Activated CD4-positive, alpha-beta T cell treated with anti-CD3 and anti-CD28 coated beads, Interleukin-2, amount 50 U/mL, for 16 hours (primary cell): ENCODE measurements at places on chromosomes 1 and 21.

DNA sequence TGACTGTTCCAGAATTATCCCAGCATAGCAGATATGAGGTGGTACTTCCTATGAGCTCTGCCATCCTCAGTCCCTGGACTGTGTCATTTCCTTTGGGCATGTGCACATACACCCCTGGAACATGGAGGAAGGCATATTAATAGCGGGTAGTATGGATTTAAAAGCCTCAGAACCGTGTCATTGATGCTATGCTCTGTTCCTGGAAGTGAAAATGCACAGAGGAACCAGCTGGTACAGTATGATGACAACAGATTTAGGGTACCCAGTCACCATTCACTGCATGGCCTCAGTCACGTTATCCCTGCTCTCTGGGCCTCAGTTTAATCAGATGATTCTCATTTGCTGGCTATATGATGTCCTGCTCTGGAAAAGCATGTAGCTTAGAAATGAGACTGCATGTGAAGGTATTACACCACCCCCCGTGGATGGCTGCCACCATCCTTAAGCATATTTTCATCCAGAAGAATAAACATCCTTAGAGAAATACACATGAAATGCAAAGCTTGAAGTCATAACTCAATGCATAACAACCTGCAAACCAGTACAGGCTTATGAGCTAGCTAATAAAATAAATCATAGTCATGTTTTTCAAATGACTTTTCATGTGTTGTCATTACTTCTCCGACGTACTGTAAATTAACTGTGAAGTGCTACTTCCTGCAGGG lies 37.8 kb downstream of the SETD4 start:
- DNase-seq: no peak

DNA sequence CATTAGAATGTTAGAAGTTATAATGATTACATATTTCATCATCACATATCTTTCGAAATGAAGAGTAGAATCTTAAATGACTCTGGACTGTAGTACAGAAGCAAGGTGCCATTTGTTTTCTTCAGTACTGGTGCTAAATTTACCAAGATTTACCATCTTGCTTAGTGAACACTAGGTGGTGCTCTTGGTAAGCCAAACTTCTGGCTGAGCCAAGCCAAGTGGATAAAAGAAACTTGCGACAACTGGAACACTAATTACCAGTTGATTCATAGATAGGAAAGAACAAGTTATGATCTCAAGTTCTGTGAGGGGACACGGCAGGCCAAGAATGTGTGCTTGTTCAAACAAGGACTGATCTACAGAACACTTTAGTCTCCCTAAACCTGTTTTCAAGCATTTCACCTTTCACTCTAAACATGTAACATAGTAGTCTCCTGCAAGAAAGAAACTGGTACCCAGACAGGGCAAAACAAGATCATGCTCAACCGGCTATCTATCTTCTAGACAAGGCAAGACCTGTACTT lies 19.8 kb downstream of the SPRTN start:
- DNase-seq: peak; percentile 66

- DNase-seq: peak; percentile 92
Measured at GRCh38 chr1:29202584-29203340, 21.1 kb upstream of the SRSF4 start.

GRCh38 chr21:17050156-17050555 lies 462.7 kb upstream of the CXADR start:
- DNase-seq: no peak

DNA sequence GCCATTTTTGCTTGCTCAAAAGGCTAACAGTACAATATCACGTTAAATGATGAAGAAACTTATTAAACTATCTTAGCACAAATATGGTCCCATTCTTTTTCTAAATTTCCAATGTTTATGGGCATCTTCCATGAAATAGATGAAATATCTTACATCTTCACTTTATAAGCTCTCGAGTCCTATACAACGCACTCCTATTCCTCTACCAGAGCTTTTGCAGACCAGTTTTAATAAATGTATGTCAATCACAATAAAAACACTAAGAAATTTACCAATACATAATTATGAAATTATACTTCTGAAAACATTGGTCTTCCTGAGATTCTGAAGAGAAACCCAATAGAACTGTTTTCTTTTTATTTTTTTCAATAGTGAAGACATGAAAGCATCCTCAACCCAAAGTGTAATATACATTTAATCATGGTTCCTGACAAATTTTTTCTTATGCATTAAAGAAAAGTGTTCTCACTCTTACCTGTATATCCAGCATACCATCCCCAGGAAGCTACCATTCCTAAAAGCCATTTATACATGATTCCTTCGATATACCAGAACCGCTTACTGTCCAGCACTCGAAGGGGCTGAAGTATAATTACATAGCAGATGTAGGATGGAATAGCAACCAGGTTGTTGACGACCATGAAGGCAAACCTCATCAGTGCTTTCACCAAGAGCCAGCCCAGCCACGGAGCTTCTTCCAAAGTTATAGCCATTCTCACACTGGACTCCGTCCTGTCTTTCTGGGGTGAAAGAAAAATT lies 1.8 kb downstream of the LPGAT1 start:
- DNase-seq: no peak

DNA sequence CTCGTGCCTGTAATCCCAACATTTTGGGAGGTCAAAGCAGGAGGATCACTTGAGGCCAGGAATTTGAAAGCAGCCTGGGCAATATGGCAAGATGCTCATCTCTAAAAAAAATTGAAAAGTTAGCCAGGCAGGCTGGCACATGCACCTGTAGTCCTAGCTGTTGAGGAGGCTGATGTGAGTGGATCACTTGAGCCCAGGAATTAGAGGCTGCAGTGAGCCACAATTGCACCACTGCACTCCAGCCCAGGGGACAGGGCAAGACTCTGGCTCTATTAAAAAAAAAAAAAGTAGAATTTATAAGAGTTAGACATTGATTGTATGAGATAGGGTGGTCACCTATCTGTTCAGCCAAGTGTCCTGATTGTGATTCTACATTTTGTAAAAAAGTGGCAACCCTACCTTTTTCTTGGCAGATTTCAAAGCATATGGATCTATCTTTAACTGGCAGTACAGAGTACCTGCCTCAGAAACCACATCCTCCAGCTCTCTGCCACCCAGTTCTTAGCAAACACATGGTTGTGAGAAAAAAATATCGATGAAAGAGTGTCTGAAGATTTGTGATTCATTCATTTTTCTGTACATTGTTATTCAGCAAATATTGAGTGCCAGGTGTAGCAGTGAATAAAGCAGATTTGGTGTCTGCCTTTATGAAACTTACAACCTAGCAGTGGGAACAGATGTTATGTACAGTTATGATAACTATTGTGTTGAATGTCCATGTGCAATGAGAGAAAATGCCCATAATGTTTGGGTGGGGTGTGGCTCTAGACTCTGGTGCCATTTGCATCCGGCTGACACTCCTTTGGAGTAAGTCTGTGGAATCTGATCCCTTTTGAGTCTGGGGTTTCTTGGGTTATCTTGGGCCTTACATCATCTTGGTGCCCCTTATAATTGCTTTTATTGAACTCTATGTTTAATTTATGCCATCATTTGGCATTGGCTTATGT lies 82.5 kb downstream of the ST3GAL3 start:
- DNase-seq: peak; percentile 5

DNA sequence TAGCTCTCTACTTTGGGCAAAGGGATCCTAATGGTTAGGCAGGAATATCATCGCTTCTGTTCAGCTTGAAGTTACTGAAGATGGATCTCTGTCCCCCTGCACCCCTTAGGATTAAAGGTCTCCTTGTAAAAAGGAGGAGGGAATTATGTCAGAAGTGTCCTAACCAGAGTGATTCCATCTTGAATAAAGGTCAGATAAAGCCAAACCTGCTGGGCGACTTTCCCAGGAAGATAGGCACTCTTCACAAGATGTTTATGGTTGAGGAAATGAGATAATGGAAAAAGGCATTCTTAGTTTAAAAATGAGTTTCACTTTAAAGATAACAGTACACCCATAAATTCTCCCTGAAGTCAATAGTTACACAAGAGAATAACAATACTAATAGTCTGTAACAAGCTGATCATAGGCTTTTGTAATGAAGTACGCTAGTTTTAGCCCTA lies 1.7 kb upstream of the NENF start:
- no peak for DNase-seq

GRCh38 chr1:72281637-72282270 lies 585 bp downstream of the NEGR1 start:
- peak; percentile 5 for DNase-seq

DNA sequence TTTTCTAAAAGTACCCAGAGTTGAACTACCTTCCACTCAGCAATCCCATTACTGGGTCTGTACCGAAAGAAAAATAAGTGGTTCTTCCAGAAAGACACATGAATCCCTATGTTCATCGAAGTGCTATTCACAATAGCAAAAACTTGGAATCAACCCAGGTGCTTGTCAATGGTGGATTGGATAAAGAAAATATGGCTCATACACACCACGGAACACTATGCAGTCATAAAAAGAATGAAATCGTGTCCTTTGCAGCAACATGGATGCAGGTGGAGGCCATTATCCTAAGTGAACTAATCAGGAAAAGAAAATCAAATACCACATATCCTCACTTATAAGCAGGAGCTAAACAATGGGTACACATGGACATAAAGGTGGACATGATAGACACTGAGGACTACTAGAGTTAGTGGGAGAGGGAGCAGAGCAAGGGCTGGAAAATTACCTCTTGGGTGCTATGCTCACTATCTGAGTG lies 32.9 kb upstream of the JUN start:
- no peak for DNase-seq

- peak; percentile 34 for DNase-seq
Measured at GRCh38 chr1:67053535-67053784, 488 bp downstream of the SLC35D1 start.

DNA sequence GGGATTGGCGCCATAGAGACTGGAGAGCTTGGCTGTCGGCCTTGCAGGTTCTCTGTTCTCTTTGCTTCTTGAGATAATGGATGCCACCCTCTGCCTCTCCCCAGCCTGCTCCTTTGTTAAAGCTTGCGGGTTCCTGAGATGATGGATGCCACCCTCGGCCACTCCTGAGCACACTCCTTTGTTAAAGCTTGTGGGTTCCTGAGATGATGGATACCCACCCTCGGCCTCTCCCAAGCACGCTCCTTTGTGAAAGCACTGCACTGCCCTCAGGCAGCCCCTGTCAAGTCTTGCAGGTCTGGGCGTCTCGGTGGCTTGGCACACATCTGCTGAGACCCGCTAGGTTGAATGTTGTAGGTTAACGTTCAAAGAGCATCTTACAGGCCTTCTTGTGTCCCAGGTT lies 76.5 kb downstream of the SCCPDH start:
- no peak for DNase-seq

GRCh38 chr21:41802684-41803083 lies 35.8 kb upstream of the RIPK4 start:
- DNase-seq: no peak

DNA sequence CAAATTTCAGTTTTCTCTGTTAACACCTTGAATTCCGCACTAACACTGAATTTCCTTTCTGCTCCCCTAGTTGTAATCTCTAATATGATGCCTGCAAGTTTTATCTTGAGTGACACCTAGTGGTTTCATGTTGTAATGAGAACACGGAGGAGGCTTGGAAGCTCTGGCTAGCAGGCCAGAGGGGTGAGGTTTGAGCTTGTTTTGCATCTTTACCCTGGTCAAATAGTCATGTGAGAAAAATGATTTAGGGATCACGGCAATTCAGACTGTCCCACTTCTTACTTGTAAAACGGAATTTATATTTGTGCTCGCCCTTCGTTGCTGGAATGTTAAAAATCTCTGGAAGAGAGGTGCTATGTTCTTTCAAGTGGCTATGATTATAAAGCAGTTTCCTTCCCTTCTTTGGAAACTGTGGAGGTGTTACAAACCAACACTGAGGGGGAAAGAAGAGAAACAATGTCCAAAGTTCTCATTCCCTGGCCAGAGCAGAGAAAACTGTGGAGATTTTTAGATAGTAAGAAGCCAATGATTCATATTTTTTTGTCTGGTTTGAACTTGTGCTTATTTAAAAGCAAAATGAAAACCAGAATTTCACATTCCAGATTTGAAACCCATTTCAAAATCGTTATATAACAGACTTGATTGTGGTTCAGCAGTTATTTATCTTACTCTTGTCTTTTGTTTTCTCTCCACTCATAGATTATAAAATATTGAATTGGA lies 5.3 kb upstream of the MROH9 start:
- DNase-seq: peak; percentile 53

GRCh38 chr1:213568929-213569815 lies 418.6 kb upstream of the PROX1 start:
- DNase-seq: no peak

GRCh38 chr1:17409391-17409811 lies 30.1 kb downstream of the RCC2 start:
- no peak for DNase-seq

- peak; percentile 46 for DNase-seq
Measured at GRCh38 chr1:186082235-186082937, 292.7 kb downstream of the TPR start.

DNA sequence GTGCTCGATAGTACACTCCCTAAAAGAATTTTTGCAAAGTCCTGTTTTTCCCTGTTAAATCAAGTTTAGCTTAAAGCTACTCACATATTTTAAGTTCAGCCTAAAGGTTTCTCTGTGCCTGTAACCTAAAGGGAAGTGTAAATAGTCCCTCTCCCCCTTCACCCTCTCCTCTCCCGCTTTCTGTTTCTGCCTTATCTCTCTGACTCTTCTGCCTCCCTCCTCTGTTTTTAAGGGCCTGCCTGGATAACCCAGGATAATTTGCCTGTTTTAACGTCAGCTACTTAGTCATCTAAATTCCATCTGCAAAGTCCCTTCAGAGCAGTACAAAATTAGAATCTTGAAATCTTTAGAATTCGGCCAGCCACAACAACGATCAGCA lies 92.6 kb downstream of the NID1 start:
- no peak for DNase-seq

GRCh38 chr21:46634427-46634826 lies 1.0 kb upstream of the PRMT2 start:
- peak; percentile 19 for DNase-seq

DNA sequence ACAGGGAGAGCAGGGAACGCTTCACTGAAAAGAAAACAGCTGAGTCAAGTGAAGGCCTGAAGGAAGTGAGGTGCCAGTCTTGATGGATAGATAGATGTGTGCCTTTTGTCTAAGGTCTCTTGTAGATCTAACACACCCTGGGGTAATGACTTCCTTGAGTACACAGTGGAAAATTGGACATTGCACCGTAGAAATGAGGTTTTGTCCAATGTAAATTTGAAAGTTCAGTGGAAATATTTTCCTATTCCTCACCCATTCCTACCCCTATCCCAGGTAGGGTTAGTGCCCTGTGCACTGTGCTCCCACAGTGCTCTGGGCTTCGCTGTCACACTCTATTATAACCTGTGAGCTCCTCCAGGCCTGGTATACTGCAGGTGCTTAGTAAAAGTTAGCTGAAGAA lies 24.3 kb downstream of the ZMYND12 start:
- no peak for DNase-seq

GRCh38 chr1:30770150-30770549 lies 12.6 kb upstream of the LAPTM5 start:
- DNase-seq: no peak

DNA sequence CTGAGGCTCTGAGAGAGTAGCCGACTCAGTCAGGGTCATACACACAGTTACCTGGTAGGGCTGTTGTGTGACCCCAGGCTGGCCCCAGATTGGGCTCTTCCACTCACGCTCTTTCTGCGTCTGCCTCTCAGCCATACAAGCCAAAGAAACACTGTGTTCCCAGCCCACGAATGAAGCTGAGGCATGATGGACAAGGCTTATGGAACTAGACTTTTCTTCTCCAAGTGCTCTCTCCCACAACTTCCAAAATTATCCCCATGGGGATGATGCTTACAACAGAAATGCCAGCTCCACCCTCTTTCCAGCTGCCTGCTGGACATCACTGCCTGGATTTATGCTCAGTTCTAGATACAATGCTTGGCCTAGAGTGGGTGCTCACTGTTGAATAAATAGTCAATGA lies 102.8 kb upstream of the JUN start:
- DNase-seq: no peak

- DNase-seq: no peak
Measured at GRCh38 chr1:62744611-62745577, 39.0 kb upstream of the ATG4C start.
